ENCODE measurements at places on chromosomes 7 and 10.

- DNase-seq = no peak
Observed at GRCh38 chr10:116430288-116430687, 2.6 kb downstream of the PNLIPRP3 start.

GRCh38 chr7:129719980-129720732 lies 108.6 kb downstream of the NRF1 start:
- no peak for DNase-seq

DNA sequence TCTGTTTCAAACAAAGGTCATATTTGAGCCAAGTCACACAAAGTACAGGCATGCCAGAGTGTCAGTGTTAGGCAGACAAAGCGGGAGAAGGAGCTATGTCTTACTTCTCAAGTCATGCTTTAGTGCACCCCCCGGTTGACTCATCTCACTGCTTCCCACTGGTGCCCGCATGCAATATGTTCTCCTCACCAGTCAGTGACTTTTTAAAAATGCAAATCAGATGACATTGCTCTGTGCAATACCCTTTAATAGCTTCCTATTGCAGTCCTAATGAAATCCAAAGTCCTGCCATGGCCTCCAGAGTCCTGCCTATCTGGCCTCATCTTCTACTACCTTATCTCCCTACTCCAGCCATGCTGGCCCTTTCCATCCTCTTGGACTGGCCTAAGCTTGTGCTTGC lies 429.1 kb downstream of the ACTR3B start:
- DNase-seq = no peak

DNA sequence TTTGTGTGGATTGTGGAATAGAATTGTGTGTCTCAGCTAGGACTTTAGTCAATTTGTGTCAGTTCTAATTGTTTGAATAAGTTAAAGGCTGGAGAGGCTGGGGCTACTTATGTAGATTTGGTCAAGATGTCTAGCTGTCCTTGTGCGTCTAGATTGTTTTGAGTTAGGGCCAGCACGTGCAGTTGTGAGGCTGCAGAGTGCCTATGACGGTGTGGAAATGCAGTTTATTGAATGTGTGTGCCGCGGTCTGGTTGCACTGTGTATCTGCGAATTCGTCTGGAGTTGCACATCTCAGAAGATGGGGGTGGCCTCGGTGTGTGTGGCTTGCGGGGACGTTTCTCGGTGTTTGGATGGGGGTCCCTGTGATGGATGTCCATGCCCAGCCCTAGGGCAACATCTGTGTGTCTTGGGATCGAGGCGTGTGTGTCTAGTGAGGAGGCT lies 10.2 kb downstream of the EMX2 start:
- no peak for DNase-seq

GRCh38 chr10:16989826-16990293 lies 139.8 kb downstream of the CUBN start:
- no peak for DNase-seq

DNA sequence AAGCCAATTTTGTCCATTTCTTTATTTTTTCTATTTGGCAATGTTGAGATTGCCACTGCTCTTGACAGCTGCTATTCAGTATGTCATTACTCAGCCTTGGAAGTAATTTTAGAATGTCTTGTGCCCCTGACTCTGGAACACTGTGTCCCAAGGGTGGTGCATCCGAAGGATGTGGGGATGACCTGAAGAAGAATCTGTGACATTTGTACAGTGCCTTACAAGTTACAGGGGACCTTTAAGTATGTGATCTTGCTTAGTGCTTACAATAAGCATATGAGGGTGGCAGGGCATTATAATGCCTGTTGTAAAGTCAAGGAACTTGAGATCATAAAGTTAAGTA lies 239.5 kb downstream of the REEP3 start:
- no peak for DNase-seq

- no peak for DNase-seq
Observed at GRCh38 chr10:95860166-95860940, 47.4 kb upstream of the CC2D2B start.

DNA sequence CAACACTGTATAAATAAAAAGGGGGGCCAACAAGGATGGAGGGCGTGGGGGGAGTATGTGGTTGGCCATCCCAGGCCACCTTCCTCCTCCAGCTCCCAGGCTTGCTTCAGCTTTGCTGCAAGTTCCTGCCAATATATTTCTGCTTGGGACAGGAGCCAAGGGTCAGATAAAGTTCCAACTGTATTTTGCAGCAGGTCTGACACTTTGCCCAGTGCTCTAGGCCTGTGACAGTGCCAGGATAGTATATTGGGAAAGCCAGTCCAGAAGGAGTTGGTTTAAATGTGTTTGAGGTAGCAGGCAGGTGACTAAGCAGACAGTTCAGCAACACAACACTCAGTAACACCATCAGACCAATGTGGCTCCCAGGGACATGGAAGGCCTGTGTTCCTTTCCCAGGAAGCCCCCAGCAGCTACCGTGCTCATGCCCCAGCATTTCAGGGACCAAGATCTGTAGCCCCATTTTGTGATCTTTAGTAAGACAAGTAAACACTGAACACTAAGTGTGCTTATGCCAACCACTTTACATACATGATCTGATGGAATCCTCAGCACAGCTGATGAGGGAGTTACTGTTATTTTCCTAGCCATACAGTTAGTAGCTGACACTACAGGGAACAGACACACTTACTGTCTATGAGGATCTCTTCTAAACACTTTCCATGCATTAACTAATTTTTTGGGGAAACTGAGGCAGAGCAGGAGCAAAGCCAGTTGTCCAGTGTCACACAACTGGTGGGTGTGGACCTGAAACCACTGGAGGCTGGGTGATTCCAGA lies 38.9 kb downstream of the DNAJB12 start:
- DNase-seq = no peak

DNA sequence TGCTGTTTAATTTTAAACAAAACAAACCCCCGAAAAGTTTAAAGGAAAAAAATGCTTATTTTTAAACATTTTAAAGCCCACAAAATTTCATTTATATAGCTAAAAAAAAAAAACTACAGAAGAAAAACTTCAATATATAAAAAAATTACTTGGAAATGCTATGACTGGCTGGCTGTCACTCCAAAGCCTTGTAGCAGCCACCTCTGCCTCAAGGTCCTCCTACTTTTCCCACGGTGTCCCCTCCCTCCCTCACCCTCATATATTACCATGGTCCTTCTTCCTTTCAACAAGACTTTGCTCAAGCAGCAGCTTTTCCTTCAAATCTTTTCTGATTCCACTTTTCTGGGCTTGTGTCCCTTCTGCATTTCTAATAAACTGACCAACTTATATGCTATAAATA lies 122.0 kb downstream of the TPK1 start:
- DNase-seq = no peak
